ENCODE measurements at places on chromosomes 5 and 9. TPM values are rescaled to one million over a fixed set of nuclear protein-coding genes. Genes with fewer than 3 reads are reported as not detected.

NEURL1B gene
- total RNA-seq, result 5.7 TPM

GDA gene
- total RNA-seq, result 3.0 TPM

ORM2 gene
- 0.90 TPM for total RNA-seq

ANKRD18A gene
- total RNA-seq, result 13.2 TPM

SIT1 gene
- 8.2 TPM for total RNA-seq

PCDHB14 gene
- total RNA-seq, result 2.9 TPM

ADGRD2 gene
- 1.1 TPM for total RNA-seq

NUDCD2 gene
- 48.5 TPM for total RNA-seq

ACO1 gene
- 45.4 TPM for total RNA-seq
